Tibial artery (tissue), 4 donors: ENCODE measurements at places on chromosomes 3 and 15.

DNA sequence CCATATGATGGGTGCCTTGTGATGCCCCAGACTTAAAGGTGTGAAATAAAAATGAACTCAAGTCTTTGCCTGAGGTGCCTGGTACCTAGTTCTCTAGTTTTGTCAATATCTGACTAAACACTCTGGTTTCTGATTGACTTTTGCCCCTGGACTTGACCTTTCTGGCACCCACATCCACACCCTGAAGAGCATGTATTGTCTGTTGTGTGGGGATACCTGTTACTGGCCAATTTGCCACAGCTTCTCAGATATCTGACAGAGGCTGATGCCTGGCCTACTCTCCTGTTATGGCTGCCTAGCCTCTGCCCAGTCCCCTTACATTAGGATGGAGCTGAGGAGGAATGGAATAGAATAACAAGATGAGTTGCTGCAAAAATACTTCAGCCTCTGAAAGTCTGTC is 3.6 kb downstream of the ZBTB38 start:
- no peak overlapping the region for H3K27ac ChIP-seq
- no peaks in the 10 kb centered on the region for H3K27me3 ChIP-seq

DNA sequence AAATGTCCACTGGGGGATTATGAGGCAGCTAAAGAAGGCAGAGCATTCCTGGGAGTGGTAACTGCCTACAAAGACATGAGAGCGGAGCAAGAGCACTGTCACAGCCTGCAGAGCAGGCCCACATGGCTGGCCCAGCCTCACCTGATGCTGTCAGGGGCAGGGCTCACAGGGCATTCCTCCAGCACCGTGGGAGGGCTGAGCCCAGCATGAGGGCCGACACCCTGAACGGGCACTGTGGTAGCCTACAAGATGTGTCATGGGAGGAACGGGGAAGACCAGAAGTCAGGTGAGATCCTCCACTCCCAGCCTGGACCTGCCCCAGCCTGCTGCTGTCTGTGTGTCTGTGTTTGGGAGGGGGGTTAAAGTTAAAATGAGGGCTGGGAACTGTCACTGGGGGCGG is 30.1 kb downstream of the CCDC12 start:
- no peak overlapping the region for H3K4me3 ChIP-seq
- no peaks in the 10 kb centered on the region for H3K36me3 ChIP-seq
- no peaks in the 10 kb centered on the region for H3K27me3 ChIP-seq
- no peak overlapping the region for H3K27ac ChIP-seq

DNA sequence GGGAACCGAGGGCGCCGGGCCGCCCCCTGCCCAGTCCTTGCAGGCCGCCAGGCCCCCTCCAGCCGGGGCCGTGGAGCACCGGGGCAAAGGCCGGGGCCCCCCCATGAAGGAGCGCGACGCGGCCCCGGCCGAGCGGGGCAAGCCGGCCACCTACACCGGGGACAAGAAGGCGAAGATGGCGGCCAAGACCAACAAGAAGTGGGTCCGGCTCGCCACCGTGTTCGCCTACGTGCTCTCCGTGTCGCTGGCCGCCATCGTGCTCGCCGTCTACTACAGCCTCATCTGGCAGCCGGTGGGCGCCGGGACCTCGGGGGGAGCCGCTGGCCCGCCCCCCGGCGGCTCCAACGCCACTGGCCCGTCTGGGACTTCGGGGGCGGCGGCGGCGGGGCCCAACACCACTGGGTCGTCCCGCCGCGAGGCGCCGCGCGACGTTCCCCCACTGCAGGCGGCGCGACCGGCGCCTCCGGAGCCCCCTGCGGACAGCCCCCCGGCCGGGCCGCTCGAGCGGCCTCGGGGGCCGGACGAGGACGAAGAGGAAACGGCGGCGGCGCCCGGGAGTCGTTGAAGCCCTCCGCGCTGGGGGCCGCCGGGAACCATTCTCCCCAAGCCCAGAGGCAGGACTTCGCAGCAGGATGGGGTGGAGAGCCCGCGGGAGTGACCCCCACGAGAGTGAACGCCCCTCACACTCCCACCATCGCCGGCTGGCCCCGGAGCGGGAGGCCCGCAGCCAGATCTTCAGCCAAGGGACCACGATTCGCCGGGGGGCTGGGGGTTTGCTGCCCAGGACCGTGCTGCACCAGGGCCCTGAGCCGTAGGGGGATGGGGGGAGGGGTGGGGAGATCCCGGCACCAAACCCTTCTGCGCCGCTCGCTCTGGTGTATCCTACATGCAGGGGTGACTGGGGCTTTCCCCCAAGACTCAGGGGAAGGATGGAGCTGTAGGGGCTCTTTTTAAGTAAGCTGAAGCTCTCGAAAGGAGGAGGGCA is 753 bp downstream of the INAFM2 start:
- H3K4me3 ChIP-seq = peak overlapping the region; percentile 97
- no peaks in the 10 kb centered on the region for H3K36me3 ChIP-seq
- H3K27me3 ChIP-seq = no peaks in the 10 kb centered on the region
- DNase-seq = peak; percentile 77

- H3K27me3 ChIP-seq = no peaks in the 10 kb centered on the region
- H3K4me3 ChIP-seq = no peak overlapping the region
- H3K36me3 ChIP-seq = peaks cover 8% of the 10 kb centered on the region
- no peaks in the 10 kb centered on the region for H3K4me1 ChIP-seq
- no peak for DNase-seq
Measured at GRCh38 chr15:64456634-64457108, 3.7 kb upstream of the ZNF609 start.

- no peaks in the 10 kb centered on the region for H3K27me3 ChIP-seq
- H3K4me1 ChIP-seq = no peaks in the 10 kb centered on the region
- H3K27ac ChIP-seq = peak overlapping the region; percentile 92
- H3K36me3 ChIP-seq = peaks cover 24% of the 10 kb centered on the region
Measured at GRCh38 chr15:34223904-34224596, 766 bp upstream of the EMC4 start.

- H3K36me3 ChIP-seq = peaks cover 6% of the 10 kb centered on the region
- no peak overlapping the region for H3K27ac ChIP-seq
- no peak overlapping the region for H3K4me3 ChIP-seq
- H3K27me3 ChIP-seq = no peaks in the 10 kb centered on the region
Measured at GRCh38 chr15:34434627-34435305, 2.8 kb downstream of the GOLGA8A start.

- no peaks in the 10 kb centered on the region for H3K27me3 ChIP-seq
- no peak overlapping the region for H3K4me3 ChIP-seq
- H3K4me1 ChIP-seq = no peaks in the 10 kb centered on the region
- H3K36me3 ChIP-seq = no peaks in the 10 kb centered on the region
Measured at GRCh38 chr3:229183-229661, 32.7 kb downstream of the CHL1 start.

- no peak for DNase-seq
- peak overlapping the region; percentile 100 for H3K27ac ChIP-seq
- H3K4me1 ChIP-seq = peaks cover 29% of the 10 kb centered on the region
- no peaks in the 10 kb centered on the region for H3K36me3 ChIP-seq
Measured at GRCh38 chr15:50353251-50353974, 1.6 kb downstream of the GABPB1 start.

GRCh38 chr3:174431717-174432116 is 427.4 kb upstream of the NAALADL2 start:
- no peaks in the 10 kb centered on the region for H3K36me3 ChIP-seq
- H3K27ac ChIP-seq = no peak overlapping the region
- H3K4me3 ChIP-seq = no peak overlapping the region
- no peaks in the 10 kb centered on the region for H3K4me1 ChIP-seq
- no peak for DNase-seq

DNA sequence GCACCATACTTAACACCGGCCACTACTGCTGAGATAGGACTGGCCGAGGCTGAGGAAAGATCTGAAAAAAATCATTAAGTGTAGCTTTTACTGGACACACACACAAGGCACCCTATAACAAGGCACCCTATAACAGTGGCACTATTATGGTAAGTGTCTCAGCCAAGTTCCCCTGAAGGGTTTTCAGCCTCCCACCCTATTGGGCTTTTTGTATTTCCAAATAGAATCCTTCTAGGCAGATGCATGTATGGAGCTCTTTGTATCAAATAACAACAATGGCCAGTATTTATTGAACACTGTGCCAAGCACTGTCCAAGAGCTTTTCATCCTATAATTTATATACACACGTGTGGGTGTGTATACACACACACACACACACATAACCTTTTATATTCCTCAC is 6.7 kb upstream of the DNAJA4 start:
- no peaks in the 10 kb centered on the region for H3K4me1 ChIP-seq
- DNase-seq = no peak
- H3K27me3 ChIP-seq = no peaks in the 10 kb centered on the region
- H3K36me3 ChIP-seq = no peaks in the 10 kb centered on the region
- no peak overlapping the region for H3K27ac ChIP-seq

DNA sequence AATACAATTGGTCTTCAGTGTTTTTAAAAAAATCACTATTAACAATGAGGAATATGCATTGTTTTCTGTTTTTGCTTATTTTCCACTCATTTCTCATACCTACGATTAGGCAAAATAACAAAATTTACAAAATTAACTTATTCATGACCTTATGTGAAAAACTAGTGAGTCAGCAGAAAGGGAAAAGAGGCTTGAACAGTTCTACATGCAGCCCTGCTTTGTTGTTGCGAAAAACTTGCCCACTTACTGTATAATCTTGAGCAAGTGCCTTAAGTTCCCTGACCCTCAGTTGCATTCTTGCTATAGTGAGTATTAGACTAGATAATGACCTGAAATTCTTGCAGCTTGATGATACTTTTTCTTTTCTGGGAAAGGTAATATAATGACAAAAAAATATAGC is 551.1 kb upstream of the BCHE start:
- H3K4me3 ChIP-seq = no peak overlapping the region
- no peaks in the 10 kb centered on the region for H3K4me1 ChIP-seq
- H3K27ac ChIP-seq = no peak overlapping the region
- DNase-seq = no peak
- H3K27me3 ChIP-seq = no peaks in the 10 kb centered on the region

GRCh38 chr3:66037330-66037985 is 1.3 kb downstream of the MAGI1 start:
- peak; percentile 74 for DNase-seq
- no peaks in the 10 kb centered on the region for H3K27me3 ChIP-seq
- peak overlapping the region; percentile 95 for H3K27ac ChIP-seq
- peak overlapping the region; percentile 79 for H3K4me3 ChIP-seq
- no peaks in the 10 kb centered on the region for H3K36me3 ChIP-seq

- no peaks in the 10 kb centered on the region for H3K36me3 ChIP-seq
- no peak overlapping the region for H3K27ac ChIP-seq
- H3K4me3 ChIP-seq = no peak overlapping the region
- H3K4me1 ChIP-seq = peaks cover 24% of the 10 kb centered on the region
- H3K27me3 ChIP-seq = no peaks in the 10 kb centered on the region
Measured at GRCh38 chr3:179168918-179169317, 20.8 kb downstream of the PIK3CA start.

DNA sequence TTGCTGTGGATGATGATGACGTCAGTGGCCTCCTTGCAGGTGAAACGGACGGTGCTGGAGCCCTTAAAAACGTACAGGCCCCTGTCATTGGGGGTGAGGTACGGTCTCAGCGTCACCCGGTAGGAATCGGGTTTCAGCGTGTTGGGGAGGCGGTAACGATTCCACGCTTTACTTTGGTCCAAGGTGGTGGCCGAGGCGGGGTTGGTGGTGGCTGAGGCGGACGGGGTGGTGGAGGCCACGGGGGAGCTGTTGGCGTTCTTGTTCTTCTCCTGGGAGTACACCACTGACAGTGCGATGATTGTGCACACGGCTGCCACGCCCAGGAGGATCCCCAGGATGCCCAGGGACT is 8.5 kb downstream of the ANPEP start:
- H3K36me3 ChIP-seq = peaks cover 54% of the 10 kb centered on the region
- DNase-seq = no peak
- no peak overlapping the region for H3K27ac ChIP-seq
- H3K4me1 ChIP-seq = no peaks in the 10 kb centered on the region
- no peaks in the 10 kb centered on the region for H3K27me3 ChIP-seq

DNA sequence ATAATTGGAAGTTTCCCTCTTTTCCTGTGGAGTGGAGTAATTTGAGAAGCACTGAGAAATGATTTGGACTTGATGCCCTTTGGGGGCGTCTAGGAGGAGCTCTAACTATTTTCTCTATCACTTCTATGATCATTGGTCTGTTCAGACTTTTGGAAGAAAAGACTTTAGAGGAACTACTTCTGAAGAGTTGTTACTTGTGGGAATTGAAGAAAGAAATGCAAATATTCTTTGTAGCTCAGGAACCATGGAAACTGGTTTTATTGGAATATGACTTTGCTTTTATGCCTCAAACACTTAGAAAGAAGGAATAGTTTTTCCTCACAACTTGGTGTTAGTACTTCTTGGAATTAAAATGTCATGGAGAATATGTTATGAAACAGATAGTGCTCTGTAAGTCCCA is 122.0 kb upstream of the ALDH1A3 start:
- no peak overlapping the region for H3K4me3 ChIP-seq
- H3K27me3 ChIP-seq = no peaks in the 10 kb centered on the region
- H3K36me3 ChIP-seq = no peaks in the 10 kb centered on the region
- no peak for DNase-seq
- no peaks in the 10 kb centered on the region for H3K4me1 ChIP-seq

GRCh38 chr3:87047852-87048251 is 56.9 kb upstream of the VGLL3 start:
- DNase-seq = no peak
- H3K4me1 ChIP-seq = no peaks in the 10 kb centered on the region
- no peaks in the 10 kb centered on the region for H3K36me3 ChIP-seq
- no peak overlapping the region for H3K4me3 ChIP-seq
- H3K27me3 ChIP-seq = no peaks in the 10 kb centered on the region

GRCh38 chr3:108420926-108421325 is 89.5 kb downstream of the MYH15 start:
- H3K36me3 ChIP-seq = no peaks in the 10 kb centered on the region
- H3K4me3 ChIP-seq = no peak overlapping the region
- H3K4me1 ChIP-seq = no peaks in the 10 kb centered on the region
- no peak overlapping the region for H3K27ac ChIP-seq
- DNase-seq = no peak
- no peaks in the 10 kb centered on the region for H3K27me3 ChIP-seq

GRCh38 chr3:23979569-23979968 is 34.5 kb downstream of the NR1D2 start:
- no peak overlapping the region for H3K27ac ChIP-seq
- H3K4me1 ChIP-seq = peaks cover 18% of the 10 kb centered on the region
- no peaks in the 10 kb centered on the region for H3K27me3 ChIP-seq
- peaks cover 26% of the 10 kb centered on the region for H3K36me3 ChIP-seq

- no peak overlapping the region for H3K4me3 ChIP-seq
- no peak for DNase-seq
- H3K27me3 ChIP-seq = peaks cover 11% of the 10 kb centered on the region
- no peaks in the 10 kb centered on the region for H3K4me1 ChIP-seq
- no peaks in the 10 kb centered on the region for H3K36me3 ChIP-seq
Measured at GRCh38 chr3:38098376-38098723, 38.6 kb downstream of the ACAA1 start.

GRCh38 chr15:50830477-50831354 is 65.2 kb upstream of the SPPL2A start:
- DNase-seq = no peak
- no peak overlapping the region for H3K4me3 ChIP-seq
- no peak overlapping the region for H3K27ac ChIP-seq
- H3K36me3 ChIP-seq = no peaks in the 10 kb centered on the region
- no peaks in the 10 kb centered on the region for H3K27me3 ChIP-seq
- H3K4me1 ChIP-seq = no peaks in the 10 kb centered on the region

GRCh38 chr3:65508750-65509422 is 529.8 kb downstream of the MAGI1 start:
- no peaks in the 10 kb centered on the region for H3K27me3 ChIP-seq
- no peak for DNase-seq
- H3K27ac ChIP-seq = no peak overlapping the region
- H3K4me1 ChIP-seq = no peaks in the 10 kb centered on the region
- H3K4me3 ChIP-seq = no peak overlapping the region
